NCI-H1417 (cell line): ENCODE measurements at places on chromosomes 2 and 18.

DNA sequence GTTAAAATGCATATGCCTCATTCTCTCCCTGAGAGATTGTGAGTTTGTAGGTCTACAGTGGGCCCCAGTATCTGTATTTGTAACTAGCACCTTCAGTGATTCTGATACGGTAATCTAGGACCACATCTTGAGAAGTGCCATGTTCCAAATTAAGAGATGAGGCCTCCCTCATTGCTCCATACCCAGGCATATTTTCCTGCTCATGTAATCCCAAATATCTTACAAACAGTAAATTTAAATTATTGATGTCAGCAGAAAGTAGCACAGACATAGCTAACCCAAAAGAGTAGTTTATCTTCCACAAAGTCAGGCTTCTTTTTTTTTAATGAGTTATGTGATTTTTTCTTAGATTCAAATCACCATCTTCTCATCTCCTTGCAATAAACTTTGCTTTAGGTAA lies 263.8 kb downstream of the SETBP1 start:
- no peak for DNase-seq

DNA sequence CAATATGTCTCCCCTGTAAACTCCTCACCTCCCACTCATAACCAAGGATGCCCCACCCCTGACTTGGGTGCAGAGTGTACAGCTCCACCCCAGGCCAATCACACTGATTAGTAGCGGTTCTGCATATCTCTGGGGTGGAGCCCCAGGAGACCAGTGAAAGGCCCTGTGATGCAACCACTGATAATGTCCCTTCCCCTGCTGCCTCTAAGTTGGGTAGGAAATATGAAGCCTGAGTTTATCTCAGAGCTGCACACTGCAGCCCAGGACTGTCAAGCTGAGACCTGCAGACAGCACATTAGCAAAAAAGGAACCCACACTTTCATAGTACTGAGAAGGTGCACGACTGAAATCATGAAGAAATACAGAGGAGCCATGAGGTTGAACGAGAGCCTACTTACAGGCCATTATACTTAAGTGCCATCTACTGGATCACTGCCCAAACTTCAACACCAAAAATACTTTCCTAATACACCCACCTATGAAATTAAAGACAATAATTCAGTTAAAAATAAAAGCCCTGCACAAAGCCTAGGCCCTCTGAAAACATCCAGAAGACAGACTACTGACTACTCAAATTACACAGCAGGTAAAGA lies 455.4 kb upstream of the LRRTM4 start:
- no peak for DNase-seq

- DNase-seq: no peak
These were observed 1089.4 kb upstream of the SLC39A10 start for GRCh38 chr2:194567661-194568017.

GRCh38 chr2:145411493-145411892 lies 891.6 kb upstream of the ZEB2 start:
- DNase-seq: peak; percentile 70

DNA sequence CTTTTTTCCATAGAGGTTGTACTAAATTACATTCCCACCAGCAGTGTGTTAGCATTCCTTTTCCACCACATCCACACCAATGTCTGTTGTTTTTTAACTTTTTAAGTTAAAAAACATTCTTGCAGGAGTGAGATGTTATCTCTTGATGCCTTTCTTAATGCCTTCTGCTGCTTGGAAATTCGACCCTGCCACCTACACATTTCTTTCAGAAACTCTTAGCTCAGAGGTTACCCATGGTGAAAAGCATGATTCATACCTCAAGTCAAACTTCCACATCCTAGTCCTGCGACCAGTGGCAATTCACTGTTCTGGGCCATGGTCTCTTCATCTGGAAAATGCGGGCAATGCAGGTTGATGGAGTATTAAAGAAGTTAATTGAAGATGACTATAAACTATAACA lies 12.7 kb upstream of the HNMT start:
- DNase-seq: no peak
